ENCODE measurements at places on chromosomes 12 and 14. TPM values are rescaled to one million over a fixed set of nuclear protein-coding genes. Genes with fewer than 3 reads are reported as not detected.

HOXC5 gene
- total RNA-seq = 0.27 TPM

NRXN3 gene
- total RNA-seq = 4.8 TPM

CALM1 gene
- 627 TPM for total RNA-seq

IL26 gene
- not detected for total RNA-seq

BLOC1S1 gene
- total RNA-seq = 494 TPM

ADAM20 gene
- 1.7 TPM for total RNA-seq

TEX52 gene
- total RNA-seq = not detected

ZNF268 gene
- total RNA-seq = 30.3 TPM

SERPINA10 gene
- total RNA-seq = not detected

TRIM9 gene
- total RNA-seq = 13.8 TPM

DIO2 gene
- not detected for total RNA-seq

UNG gene
- 15.5 TPM for total RNA-seq

TECPR2 gene
- 12.6 TPM for total RNA-seq

DNA sequence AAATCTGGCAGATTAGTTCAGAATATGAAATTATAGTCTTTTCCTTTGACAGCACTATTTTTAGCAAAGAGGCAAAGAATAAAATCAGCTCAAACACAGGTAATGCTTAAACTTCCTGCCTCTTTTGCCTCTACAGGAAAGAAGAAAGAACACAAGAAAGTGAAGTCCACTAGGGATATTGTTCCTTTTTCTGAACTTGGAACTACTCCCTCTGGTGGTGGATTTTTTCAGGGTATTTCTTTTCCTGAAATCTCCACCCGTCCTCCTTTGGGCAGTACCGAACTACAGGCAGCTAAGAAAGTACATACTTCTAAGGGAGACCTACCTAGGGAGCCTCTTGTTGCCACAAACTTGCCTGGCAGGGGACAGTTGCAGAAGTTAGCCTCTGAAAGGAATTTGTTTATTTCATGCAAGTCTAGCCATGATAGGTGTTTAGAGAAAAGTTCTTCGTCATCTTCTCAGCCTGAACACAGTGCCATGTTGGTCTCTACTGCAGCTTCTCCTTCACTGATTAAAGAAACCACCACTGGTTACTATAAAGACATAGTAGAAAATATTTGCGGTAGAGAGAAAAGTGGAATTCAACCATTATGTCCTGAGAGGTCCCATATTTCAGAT, 17.4 kb downstream of the TMPO start:
- no peak for DNase-seq

- no peak for DNase-seq
Measured at GRCh38 chr14:50675597-50675996, 7.5 kb upstream of the SAV1 start.

- DNase-seq = peak; percentile 74
Measured at GRCh38 chr14:34322940-34323418, 139.1 kb downstream of the SPTSSA start.

DNA sequence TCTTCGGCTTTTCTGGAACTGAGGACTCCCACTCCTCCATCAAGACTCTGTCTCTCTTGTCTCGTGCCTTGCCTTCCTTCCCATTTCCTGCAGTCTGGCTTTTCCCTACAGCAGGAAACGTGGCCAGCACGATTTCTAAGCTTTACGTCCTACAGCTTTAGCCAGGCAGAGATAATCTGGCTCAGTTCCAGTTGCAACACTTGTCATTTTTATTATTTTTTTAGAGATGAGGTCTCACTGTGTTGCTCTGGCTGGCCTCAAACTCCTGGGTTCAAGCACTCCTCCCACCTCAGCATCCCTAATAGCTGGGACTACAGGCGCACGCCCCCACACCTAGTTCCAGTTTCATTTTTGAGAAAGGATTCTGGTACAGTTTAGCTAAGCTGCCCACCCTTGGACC, 19.9 kb downstream of the CALM1 start:
- DNase-seq = no peak

DNA sequence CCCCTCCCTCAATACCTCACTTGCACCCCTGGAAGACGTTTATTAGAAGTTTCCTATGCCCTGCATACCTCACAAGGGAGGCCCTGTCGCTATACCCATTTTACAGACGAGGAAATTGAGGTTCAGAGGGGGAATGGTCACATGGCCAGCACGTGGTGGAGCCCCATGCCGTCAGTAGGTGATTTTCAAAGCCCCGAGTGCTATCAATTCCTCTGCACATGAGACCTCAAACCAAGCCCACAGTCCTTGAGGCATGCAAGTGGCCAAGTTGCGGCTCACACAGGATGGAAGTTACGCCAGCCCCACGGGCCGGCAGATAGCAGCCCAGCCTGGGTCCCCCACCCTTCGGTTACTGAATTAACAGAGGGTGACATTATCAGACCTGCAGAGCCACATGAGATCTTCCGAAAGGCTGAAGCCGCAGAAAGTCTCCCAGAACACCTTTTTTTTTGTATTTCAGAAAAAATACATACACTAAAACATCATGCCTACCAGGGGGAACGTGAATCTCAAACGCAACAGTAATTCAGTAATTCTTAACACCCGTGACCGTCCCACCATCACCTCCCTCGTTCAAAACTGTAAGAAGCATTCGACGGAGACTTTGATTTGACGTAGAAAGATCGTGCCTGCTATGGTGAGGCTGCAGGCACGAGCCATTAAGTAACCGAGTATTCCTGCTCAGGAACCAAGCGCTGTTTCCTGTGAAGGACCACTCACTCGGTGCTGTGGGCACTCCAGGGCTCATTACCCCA, 129.0 kb downstream of the RFLNA start:
- DNase-seq = no peak

GRCh38 chr14:103109535-103110441, 13.5 kb upstream of the TNFAIP2 start:
- DNase-seq = peak; percentile 48

DNA sequence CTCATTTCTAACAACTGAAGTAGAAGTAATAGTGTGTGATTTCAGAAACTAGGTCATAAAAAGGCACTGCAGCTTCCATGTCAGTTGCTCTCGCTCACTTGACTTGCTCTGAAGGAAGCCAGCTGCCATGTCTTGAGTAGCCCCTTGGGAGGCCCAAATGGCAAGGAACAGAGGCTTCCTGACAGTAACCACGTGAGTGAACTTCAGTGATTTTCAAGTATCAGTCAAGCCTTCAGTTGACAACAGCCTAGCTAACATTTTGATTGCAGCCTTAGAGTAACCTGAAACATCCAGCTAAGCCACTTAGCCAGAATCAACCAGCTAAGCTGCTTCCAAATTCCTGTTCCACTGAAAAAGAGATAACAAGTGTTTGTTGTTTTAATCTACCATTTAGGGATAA, 26.7 kb downstream of the TOGARAM1 start:
- no peak for DNase-seq

GRCh38 chr12:67837876-67838275, 151.4 kb upstream of the IFNG-AS1 start:
- no peak for DNase-seq

GRCh38 chr12:130070126-130070611, 92.1 kb upstream of the FZD10 start:
- no peak for DNase-seq

GRCh38 chr12:30823156-30823699, 68.5 kb upstream of the CAPRIN2 start:
- peak; percentile 34 for DNase-seq

- DNase-seq = no peak
Measured at GRCh38 chr12:89134213-89134770, 218.0 kb downstream of the DUSP6 start.

GRCh38 chr12:50018154-50018553, 7.1 kb downstream of the RACGAP1 start:
- DNase-seq = no peak

- DNase-seq = no peak
Measured at GRCh38 chr14:57066463-57066862, 202.2 kb downstream of the EXOC5 start.

DNA sequence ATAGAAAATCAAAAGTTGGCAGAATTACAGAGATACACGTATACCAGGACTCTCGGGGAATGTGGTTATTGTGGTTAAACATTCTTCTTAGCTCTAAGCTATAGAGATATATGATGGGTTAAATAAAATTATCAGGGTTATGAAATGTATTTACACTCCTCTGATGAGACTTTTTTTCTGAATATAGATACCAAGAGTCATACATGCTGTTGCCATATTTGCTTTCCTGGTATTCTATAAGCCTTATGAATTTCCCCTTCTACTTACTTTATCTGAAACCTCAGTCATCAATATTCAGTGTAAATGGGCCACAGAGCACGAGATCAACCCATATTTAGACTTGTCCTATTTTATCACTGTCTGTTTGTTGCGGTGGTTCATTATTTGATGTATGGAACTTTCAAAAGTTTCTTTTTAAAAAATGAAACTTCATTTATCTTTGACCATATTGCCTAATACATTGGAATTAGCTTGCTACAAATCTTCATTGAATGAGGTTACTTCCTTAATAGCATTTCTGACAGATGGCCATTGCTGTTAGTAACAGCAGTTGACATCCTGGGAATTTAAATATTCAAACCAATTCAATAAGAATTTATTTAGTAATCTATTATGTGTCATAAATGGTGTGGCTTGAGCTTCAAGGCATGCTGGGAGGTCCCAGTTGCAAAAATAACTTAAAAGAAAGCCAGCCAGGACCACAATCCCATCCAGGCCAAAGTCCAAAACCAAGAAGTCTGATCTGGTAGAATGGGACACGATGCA, 393.5 kb downstream of the PCNX1 start:
- no peak for DNase-seq

- no peak for DNase-seq
Measured at GRCh38 chr14:78633752-78634151, 463.6 kb downstream of the NRXN3 start.

DNA sequence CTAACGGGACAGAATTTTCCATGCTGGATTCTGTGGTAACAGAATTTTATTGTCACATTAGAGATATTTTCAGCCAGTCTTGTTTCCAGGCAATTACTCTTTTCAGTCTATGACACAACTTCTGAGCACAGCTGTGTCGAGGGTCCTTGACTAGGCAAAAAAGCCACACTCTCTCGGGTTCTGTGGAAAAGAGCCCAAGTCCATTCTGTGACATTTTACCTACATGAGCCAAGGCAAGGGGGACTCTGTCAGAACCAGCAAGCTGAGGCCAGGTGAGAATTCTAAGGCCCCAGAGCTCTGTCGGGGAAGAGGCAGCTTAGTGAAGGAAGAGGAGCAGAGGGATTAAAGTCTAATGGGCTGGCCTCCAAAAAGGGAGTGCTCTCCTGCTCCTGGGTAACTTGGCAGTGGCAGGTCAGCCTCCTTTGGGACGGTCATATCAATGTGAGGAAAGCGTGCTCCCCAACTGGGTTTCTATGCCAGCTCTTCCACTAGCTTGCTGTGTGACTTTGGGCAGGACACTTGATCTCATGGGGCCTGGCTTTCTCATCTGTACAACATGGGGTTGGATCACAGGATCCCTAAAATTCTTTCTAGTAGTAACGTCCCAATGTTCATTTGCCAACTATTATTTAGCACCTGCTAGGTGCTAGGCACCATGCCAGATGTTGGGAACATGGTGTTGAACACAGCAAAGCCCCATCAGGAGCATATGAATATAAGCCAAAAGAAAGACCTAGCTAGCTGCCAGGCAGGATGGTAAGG, 16.0 kb upstream of the RIC8B start:
- peak; percentile 68 for DNase-seq

GRCh38 chr12:6468283-6468575, 2.2 kb downstream of the VAMP1 start:
- DNase-seq = no peak
